Brain (organoid and tissue), 16 donors: ENCODE measurements at places on chromosomes 13 and 19.

GRCh38 chr13:39960191-39960590, 304.7 kb downstream of the COG6 start:
- no peak for DNase-seq

- DNase-seq = peak; percentile 58
These were observed 21.1 kb downstream of the PROSER1 start for GRCh38 chr13:39016787-39017186.

GRCh38 chr19:19487077-19487949, 28.0 kb downstream of the TSSK6 start:
- DNase-seq = no peak

GRCh38 chr19:49475995-49476880, 2.2 kb downstream of the FLT3LG start:
- DNase-seq = peak; percentile 76

DNA sequence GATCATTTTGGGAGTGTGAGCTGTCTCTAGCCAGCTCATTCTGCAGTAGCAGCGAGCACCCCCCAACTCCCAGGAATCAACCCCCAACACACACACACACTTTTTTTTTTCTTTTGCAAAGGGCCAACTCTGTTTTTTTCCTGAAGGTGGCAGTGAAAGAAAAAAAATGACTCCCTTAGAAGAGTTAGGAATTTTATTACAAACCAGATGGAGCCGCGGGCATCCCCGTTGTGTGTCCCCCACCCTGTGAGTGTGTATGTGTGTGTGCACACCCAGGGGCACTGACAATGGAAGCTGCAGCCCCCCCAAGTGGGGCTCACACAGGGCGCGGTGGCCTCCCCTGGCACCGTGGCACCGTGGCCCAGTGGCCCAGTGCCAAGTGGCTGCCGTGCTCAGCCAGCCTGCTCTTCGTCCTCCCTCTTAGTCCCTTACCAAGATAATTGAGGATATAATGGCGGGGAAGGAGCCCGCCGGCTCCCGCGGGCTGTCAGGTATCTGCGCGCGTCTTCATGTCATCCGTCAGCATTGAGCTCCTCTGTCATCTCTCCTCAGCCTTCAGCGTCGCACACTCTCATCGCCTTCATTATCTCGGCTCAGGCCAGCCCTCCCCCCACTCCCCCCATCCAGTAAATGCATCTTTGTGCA, 314.1 kb downstream of the ZNF536 start:
- DNase-seq = peak; percentile 82

DNA sequence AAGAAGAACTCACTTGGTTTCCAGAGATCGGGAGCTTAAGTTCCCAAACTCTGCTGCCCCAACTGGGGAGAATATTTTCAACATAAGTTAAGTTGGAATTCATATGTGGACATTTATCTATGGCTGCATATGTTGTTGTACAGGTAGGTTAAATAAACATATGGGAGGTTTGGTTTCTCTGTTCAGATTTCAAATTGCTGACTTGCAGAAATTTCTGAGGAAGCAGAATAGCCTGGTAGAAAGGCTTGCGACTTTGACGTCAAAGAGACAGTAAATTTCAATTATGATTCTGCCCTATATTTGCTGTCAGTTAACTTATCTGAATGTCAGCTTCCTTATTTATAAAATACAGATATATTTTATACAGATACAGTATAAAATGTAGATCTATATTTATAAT, 40.0 kb upstream of the TPP2 start:
- no peak for DNase-seq

- DNase-seq = no peak
These were observed 78.0 kb downstream of the ATP11A start for GRCh38 chr13:112767506-112768471.

- no peak for DNase-seq
These were observed 2227.9 kb upstream of the PCDH20 start for GRCh38 chr13:63643543-63643942.

DNA sequence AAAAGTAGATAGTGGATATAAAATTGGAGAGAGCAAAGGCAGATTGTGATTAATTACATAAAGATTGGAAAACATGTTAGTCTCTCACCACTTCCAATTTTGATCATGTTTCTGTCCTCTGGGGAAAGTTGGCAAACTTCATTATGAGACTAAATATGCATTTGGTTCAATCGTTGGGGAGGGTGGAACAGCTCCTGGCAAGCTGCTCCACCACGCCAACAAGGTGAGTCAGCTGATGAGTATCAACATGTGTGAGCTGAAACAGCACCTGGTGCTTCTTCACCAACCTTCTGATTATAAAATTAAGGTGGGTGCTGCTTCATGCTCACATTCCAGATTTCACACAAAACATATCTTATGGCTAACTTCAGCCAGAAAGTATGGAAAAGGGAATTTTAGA, 1784.6 kb downstream of the SLITRK5 start:
- DNase-seq = no peak

GRCh38 chr13:38656699-38657098, 30.2 kb upstream of the FREM2 start:
- DNase-seq = no peak

DNA sequence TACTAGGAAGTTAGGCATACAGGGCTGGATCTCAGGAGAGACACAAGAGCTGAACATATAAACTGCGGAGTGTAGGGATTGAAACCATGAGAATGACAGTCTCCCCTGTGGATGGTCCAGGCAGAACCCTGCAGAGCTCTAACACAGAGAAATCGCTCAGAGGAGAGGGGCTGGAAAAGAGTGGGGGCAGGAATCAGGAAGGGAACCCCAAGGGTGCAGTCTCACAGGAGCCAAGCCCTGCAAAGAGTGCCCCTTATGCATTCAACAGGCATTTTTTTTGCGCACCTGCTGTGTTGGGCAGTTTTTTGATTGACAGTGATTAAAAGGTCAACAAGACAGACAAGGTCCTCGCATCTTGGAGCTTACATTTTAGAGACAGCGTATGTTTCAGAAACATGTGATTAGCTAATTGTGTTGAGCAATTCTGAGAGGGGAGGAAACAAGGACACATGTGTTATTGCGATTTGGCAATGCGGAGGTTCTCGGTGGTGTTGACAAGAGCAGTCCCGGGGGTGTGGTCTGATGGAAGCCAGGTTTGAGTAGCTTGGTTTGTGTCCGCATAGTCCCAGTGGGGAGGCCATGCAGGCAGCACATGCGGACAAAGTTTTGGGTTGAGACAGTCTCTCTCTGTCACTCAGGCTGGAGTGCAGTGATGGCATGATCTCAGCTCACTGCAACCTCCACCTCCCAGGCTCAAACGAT, 182.6 kb upstream of the IRS2 start:
- no peak for DNase-seq

DNA sequence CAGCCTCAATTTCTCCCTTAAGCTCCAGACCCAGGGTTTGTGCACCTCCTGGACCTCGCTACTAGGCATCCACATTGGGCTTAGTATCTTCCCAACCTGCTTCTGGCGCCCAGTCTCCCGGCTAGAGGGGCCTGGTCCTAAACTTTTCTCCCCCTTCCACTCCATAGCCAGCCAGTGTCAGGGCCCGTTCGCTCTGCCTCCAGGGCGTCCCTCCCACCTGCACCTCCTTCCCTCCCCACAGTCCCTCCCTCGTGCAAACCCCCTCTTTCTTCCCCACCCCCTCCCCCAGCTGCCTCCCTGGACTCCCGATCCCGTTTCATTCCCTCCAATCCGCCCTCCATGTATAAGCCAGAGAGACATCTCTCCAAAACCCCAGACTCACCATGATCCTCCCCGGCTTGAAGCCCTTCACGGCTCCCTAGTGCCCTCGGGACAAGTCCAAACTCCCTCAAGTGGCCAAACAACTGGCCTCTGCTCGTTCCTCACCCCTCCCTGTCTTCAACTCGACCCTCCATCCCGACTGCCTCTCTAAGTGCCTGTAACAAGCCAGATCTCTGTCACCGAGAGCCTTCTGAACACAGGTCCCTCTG, 997 bp upstream of the SAMD4B start:
- peak; percentile 25 for DNase-seq

DNA sequence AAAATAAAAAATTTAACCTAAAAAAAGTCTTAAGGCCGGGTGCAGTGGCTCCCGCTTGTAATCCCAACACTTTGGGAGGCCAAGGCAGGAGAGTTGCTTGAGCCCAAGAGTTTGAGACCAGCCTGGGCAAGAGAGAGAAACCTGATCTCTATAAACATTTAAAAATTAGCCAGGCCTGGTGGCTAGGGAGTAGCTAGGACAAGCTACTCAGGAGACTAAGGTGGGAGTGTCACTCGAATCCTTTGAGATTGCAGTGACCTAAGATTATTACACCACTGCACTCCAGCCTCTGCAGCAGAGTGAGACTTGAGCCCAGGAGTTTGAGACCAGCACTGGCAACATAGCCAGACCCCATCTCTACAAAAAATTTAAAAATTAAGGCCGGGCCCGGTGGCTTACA, 1.1 kb downstream of the CCDC97 start:
- no peak for DNase-seq

GRCh38 chr13:80239116-80239515, 101.8 kb downstream of the SPRY2 start:
- no peak for DNase-seq

DNA sequence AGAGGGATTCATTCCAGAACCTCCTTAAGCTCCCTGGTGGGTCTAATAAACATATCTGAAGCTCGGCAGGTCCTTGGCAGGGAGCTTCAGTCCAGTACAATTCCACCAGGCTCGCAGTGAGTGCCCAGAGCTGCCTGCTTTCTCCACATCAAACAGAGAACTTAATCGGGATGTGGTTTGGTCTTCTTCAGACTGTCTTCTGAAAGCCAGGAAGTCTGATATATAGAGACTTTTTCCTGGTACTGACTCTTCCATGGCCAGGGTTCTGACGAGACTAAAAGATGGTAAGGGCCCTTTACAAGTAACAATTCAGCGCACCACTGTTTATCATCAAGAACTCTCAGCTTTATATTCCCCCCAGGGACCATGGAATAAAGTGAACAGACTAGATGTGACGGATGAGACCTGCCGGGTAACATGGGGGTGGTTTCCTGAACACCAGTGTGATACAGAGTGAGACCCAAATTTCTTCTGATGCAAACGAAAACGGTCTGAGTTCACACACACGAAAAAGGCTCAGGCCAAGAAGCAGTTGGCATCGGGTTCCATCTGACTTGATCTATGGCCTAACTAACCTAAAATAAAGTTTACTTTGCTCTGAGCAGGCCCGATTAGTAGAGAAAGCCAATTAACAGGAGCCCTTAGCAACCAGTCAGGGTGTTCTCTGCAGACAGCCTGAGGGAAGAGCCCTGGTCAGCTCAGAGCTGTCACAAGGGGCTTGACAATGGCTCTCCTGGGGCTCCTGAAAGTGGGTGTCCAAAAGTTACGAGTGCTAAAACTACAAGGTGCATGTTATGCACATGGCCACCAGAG, 29.0 kb downstream of the RANBP3 start:
- no peak for DNase-seq

GRCh38 chr19:5137571-5138124, 168.7 kb downstream of the KDM4B start:
- no peak for DNase-seq

DNA sequence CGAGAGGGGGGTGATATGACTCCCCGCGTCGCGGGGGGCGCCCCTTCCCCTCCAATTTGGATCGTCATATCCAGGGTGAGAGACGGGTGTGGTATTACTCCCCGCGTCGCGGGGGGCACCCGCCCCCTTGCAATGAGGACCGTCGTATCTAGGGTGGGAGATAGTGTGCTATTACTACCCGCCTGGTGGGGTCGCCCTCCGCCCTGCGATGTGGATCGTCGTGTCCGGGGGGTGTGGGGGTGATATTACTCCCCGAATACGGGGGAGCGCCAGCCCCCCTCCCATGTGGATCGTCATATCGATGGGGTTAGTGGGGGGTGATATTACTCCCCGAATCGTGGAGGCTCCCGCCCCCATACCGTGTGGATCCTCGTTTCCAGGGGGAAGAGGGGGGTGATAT, 29.2 kb upstream of the RGCC start:
- no peak for DNase-seq

DNA sequence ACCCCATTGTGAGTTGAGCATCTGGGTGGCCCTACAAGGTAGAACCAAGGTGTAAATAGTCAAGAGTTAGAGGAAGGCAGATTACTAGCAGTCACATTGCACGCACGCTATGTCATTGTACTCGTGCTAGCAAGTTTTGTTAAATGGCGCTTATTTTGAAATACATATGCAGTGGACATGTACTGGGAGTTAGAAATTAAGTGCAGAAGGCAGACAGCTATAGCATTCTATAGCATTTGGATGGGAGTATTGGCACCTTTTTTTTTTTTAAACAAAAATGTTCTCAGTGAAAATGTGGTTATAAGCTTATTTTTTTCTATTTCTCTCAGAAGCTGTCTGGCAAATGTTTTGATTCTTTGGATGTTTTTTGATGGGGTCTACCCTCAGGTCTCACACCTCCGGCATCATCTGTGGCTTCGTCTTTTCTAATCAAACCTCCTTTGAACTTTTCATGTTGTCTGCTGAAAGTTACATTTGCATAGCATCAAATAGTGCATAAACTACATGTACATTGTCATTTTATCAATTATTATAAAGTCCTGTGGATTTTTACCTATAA, 68.1 kb downstream of the ARHGEF7 start:
- no peak for DNase-seq

DNA sequence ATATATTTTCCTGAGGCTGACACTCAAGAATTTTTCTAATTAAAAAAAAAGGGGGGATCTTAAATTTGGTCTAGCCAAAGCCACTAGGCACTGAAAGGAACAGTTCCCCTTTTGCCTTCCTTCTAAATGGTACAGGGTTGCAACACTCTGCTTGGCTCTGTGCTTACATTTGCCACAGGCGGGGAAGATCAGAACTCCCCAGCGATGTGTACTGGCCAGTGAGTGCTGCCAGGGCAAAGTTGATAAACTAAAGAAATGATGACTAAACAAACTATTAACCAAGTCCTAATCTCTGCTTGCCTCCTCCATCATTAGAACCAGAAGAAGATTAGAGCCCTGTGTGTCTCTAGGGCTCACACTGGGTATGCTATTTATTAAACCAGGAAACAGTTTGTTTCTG, 75.3 kb upstream of the SCEL start:
- no peak for DNase-seq

DNA sequence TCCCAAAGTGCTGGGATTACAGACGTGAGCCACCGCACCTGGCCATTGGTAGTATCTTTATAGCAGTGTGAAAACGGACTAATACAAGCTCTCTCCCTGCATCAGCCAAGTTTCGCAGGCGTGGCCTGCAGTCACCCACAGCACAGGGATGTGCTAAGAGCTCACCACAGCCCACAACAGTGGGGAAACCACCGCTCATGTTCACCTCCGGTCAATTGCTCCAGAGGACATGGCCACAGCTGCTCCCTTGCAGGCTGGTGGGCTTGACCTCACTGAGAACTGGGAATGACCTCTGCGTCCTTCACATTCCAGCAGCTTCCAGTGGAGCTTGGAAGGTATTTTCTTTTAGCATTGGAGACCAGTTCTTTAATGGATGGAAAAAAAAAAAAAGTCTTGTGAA, 156.4 kb downstream of the KCTD15 start:
- no peak for DNase-seq

GRCh38 chr19:29528350-29528945, 2.7 kb downstream of the VSTM2B start:
- DNase-seq = peak; percentile 95

DNA sequence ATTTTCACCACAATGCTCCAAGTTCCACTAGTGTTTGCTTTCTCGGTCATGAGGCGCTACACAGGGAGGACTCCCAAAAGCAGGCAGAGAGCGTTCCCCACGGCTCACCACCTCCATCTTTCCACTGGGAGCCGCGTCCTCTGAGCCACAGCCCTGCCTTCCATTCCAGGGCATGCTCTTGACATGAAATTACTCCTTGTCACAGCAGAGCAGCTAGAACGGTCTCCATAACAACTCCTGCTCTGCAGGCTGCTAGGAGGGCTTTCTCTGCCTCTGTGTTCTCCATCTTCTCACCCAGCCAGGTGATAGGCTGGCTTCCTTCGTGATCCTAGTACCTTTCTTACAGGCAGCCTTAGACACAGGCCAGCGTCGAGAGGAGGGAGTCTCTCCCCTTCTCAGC, 171.8 kb upstream of the UBL3 start:
- DNase-seq = no peak

- DNase-seq = no peak
These were observed 350.5 kb downstream of the KCNRG start for GRCh38 chr13:50365408-50366391.
